ENCODE measurements at places on chromosomes 5 and 9.

DNA sequence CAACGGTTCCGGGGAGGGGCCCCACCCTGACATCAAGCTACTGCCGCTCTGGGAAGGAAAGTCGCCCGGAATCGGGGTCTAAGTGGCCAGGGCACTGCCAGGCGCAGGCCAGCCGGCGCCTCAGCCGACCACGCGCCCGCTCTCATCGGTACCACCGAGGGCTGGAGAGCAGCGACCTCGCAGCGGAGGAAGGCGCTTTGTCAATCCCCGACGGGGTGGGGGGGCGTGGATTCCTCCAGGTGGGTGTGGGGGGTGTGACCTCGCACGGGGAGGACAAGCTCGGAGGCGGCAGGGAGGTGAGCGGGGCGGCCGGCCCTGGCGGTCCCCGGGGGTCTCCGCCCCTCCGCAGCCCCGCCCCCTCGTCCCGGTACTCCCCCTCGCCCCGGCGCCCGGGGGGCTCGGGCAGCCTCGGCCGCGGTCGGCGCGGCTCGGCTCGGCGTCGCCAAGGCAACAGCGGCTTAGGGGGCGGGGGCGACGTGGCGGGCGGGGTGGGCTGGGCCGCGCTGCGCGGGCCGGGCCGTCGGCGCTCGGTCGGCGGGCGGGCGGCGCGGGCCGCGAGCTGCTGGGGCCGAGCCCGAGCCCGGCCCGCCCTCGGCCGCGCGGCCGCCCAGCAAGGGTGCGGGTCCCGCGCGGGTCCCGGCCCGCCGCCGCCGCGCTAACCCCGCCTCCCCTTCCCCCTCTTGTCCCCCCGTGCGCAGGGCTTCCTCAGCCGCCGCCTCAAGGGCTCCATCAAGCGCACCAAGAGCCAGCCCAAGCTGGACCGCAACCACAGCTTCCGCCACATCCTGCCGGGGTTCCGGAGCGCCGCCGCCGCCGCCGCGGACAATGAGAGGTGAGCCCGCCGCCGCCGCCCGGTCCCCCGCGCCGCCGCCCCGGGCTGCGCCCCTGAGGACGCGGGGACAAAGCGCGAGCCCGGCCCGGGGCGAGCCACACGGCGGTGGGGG is 47.5 kb downstream of the DAB2IP start:
- DNase-seq, result peak; percentile 58

DNA sequence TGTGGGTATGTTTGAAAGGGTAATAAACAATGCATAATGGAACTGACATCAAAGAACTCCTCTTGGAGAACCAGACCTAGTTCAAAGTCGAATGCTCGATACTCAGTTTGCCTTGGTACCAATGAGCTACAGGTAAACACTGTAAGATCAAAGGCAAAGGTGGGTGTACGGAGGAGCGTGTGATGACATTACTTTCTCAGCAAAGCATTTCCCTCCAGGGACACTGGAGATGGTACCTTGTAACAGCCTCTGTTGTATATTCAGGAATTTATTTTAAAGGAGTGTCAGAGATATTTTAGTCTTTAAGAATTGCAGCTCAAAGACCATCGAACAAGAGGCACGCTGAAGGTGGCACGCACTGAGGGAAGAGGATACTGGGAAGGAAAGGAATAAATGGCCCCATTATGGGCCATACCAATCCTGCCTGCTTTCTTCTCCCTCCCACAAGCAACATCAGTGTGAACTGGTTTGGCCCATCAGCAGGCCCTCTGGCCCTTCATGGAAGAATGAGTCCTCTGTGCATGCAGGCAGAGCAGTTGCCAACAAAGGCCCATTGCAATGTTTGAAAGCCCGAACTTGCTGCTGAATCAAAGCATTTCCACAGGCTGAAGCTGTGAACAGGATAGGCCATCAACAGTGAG is 410.2 kb downstream of the ACTL7B start:
- DNase-seq, result no peak

- DNase-seq, result no peak
Measured at GRCh38 chr9:126429190-126429589, 102.6 kb downstream of the MVB12B start.

- no peak for DNase-seq
Measured at GRCh38 chr9:18775930-18776329, 257.1 kb downstream of the SAXO1 start.

DNA sequence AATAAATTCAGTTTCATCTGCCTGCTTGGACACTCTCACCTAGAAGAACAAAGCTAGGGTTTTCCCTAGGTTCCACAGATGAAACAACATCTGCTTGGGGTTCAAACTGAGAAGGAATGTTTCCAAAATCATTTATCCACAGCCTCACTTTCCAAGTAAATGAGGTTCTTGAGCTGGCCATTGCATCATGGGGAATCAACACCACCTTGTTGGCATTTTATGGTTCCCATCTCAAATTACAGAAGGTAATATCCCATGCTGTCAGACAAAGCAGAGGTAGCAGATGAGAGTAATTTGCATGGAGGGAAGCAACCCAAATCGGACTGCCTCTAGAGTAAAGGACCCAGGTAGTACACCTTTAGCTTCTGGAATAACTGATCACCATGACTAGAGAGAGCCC is 10.5 kb upstream of the NR4A3 start:
- no peak for DNase-seq

DNA sequence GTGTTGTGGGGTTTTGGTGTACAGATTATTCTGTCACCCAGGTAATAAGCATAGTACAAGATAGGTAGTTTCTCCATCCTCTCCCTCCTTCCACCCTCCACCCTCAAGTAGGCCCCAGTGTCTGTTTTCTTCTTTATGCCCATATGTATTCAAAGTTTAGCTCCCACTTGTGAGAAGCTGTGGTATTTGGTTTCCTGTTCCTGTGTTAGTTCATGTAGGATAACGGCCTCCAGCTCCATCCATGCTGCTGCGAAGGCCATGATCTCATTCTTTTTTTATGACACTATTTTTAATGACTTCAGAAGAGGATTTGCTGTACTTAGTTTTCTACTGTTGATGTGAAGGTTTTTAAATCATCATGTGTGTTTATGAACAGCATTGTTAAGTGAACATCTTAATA is 11.9 kb downstream of the CCDC180 start:
- no peak for DNase-seq
